ENCODE measurements at places on chromosomes 5 and 9.

DNA sequence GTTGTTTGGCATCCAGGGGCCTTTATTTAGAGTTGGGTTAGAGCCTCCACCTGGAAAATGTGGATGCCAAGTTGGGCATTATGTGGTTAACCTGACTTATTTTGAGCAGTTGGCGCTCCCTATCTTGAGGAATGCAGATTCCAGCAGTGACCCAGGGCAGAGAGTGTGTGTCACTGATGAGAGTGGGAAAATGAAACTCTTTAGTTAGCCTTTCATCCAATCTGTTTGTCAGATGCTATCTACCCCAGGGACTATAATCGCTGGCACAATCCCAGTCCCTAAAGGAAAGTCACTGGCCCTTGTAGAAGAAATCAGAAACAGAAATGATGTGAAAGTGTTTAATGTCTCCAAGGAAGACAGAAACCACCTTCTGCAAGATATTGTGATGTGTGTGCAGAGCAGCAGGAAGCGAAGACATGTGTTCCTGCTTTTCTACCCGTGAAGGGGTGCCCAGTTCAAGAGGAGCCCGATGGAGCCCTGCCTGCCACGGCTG is 10.2 kb upstream of the STING1 start:
- DNase-seq = no peak

DNA sequence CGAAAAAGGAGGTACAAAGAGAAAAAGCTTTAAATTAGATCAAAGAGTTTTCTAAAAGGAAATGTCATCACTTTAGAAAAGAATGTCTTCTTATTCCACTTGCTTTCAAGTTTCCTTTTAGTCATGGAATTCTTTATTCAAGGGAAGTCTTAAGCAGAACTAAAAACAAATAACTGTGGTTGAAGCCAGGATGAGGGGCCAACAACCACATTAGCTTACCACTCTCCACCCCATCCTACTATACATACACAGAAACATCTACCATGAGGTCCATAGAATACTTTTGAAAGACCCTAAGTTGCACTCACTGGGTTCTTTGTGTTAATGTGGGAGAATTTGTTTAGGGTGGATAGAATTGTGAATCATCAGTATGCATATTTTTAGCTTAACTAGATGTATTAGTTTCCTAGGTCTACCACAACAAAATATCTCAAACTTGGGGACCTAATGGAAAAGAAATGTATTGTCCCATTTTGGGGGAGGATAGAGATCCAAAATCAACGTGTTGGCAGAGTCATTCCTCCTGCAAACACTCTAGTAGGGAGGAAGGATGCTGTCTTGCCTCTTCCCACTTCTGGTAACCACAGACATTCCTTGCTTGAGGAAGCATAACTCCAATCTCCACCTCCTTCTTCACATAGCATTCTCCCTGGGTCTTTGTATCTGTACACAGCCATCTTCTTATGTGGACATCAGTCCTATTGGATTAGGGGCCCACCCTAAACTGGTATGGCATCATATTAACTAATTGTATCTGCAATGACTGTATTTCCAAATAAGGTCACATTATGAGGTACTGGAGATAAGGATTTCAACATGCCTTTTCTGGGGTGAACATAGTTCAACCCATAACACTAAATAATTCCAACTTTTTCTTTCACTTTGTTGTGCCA is 239.4 kb downstream of the LURAP1L start:
- DNase-seq = no peak

GRCh38 chr9:104304925-104305324 is 199.1 kb upstream of the OR13F1 start:
- DNase-seq = no peak

DNA sequence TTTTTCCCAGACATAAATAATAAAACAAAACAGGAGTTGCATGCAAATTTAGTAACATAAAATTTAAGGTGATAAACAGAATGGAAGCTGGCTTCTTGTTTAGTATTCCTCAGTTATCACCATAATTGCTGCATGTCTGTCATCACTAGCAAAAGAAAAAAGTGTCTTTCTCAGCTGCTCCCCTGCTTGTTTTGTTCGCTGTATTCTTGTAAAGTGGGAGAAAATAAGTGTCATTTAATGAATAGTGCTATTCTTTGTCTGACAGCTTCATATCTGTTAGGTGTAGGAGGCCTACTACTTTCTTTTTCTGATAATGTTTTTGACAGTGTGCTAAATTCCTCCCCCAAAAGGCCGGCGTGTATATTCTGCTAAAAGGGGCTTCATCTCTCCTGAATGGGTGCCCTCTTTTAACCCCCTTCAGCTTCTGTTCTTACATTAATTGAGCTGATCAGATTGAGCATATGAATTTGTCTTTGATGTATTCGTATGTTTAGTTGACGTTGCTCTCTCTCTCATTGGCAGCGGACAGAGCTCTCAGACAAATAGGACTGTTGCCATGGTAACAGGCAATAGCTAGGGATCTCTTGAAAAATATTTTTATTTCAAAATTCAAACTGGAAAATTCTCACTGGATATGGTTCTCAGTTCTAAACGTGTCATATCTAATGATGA is 303.8 kb downstream of the KIAA0825 start:
- DNase-seq = no peak

- no peak for DNase-seq
Observed at GRCh38 chr9:131640438-131641137, 95.3 kb downstream of the PRRT1B start.

GRCh38 chr9:92517046-92517445 is 18.7 kb downstream of the ECM2 start:
- no peak for DNase-seq

DNA sequence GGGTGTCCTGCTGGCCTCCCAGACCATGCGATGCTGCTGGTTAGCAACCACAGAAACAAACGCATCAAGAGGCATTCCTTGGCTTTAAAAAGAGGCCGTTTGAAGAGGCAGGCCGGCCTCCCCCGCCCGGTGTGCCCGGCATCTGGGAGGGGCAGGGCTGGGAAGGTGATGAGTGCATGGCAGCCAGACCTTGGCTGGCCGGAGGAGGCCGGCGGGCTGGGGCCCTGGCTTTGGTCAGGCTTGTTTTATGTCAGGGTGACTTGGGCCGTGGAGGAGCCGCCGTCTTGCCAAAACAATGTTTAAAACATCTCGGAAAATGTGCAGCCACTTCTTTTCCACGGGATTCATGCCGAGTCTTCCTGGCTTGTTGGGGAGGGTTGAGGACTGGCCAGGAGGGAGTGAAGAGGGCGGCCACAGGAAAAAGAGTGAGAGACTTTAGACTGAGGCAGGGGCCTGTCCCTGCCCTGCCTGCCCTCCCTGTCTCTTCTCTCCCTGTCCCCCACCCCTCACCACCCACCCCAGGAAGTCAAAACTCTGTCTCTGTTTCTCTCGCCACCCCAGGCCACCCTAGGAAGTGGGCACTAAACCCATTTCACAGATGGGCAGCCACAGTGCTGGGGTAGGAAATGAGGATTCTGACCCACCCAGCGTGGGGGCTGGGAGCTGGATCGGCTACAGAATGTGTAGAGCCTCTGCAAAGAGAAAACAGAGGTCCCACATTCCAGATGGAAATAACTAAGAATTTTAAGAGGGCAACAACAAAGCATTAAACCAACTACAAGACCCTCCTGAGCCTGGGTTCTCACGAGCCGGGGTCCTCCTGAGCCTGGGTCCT is 143.0 kb downstream of the RXRA start:
- no peak for DNase-seq

Measured in activated gamma-delta T cell treated with anti-CD3 and anti-CD28 coated beads, Interleukin-2, amount 50 U/mL, for 16 hours (primary cell).